Activated CD8-positive, alpha-beta memory T cell treated with anti-CD3 and anti-CD28 coated beads for 1 hour (primary cell): ENCODE measurements at places on chromosomes 5 and 9.

DNA sequence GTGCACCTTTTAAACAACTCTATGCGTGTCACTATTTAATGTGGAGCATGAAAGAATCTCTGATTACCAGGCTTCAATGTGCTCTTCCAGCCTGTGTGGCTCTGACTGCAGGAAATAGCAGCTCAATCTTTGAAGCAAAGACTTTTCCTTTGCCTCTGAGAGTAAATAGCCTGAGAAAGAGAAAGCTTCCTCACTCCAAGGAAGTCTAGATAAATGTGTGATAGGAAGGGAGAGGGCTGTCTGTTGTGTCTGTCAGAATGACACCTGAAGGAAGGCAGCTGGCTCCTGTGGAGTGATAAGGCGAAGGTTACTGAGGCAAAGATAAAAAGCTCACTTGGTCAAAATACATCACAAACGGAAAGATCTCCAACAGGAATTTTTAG lies 205.3 kb upstream of the HAPLN1 start:
- DNase-seq = no peak

GRCh38 chr5:180401229-180401907 lies 48.2 kb upstream of the GFPT2 start:
- DNase-seq = no peak

DNA sequence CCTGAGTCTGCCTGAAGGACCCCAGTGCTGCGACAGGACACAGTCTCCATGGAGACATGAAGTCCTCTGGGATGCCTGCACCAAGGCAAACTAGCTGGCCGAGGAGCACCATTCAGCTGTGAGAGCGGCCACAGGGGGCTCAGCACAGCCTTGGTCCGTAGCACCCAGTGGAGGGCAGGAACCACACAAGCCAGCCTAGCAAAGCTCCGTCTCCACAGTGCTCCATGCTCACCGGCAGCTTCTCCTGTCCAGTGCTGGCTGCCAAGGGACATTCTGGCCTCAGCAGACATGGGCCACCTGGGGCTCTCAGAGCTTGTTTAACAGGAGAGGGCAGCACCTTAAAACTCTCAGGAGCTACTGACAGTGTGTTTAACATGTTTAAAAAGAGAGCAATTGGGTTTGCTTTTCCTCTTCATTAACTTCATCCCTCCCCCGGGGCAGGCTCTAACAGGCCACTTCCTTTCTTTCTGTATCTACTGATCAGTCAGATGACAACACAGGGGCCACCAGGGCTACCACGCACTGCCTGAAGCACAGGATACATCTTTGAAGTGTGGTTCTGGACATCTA lies 57.0 kb downstream of the SECISBP2 start:
- DNase-seq = no peak

GRCh38 chr5:158120760-158121159 lies 261.8 kb upstream of the CLINT1 start:
- no peak for DNase-seq

DNA sequence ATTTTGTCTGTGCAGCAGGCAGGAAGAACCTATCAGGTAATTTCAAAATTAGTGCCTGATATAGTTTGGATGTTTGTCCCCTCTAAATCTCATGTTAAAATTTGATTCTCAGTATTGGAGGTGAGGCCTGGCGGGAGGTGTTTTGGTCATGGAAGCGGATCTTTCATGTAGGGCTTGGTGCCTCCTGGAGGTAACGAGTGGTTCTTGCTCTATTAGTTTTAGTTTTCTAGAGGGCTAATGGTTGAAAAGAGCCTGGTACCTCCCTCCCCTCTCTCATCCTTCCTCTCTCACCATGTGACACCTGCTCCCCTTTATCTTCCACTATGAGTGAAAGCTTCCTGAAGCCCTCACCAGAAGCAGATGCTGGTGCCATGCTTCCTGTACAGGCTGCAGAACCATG lies 106.3 kb downstream of the DRD1 start:
- DNase-seq = no peak

DNA sequence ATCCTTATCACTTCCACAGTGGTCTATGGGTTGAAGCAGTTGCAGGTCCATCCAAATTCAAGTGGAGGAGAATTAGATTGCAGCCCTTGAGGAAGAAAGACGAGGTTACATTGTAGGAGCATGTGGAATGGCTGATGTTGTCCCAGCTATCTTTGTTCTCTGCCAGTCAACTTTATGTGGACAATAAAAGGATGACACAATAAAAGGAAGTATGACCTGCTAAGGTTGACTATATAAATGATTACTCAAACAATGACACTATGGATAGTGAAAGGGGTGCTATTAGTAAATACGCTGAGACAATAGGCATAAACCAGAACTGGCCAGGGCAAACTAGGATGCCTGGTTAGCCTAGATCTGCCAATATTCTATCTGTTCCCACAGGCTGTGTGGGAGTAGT lies 12.8 kb upstream of the ZNF618 start:
- DNase-seq = no peak

DNA sequence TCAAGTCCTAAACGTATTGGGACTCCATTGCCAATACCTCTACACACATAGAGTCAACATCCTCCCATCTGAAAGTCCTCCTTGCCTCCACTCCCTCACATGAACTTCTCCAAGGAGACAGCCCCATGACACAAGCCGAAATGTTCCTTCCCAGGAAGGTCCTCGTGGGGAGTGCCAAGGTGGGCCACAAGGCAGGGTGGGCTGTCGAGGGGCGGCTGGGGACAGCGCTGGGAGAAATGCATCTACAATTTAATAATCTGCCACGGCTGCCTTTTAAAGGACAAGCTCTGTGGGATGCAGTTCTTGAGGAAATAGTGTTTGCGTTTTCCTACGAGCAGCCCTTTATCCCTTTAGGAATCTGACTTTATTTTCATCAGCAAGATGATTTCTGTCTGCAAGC lies 138.7 kb downstream of the GABBR2 start:
- no peak for DNase-seq

DNA sequence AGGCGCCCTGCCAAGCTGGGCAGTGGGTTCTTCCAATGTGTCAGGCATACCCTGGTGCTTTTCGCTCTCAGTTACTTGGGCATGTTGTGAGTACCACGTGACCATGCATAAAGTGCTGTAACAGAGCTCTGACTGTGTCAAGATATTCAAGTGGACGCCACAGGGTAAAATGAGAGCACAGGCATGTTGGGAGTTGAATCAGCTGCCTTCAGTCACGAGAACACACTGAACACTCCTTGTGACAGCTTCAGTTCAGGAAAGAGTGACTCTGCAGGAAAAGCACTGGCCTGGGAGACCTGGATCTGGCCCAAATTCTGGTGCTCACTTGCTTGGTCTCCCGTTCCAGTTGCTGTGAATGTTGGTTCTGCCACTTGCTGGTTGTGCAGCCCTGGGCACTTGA lies 5.1 kb downstream of the MLANA start:
- DNase-seq = no peak

GRCh38 chr9:137149942-137150616 lies 11.1 kb downstream of the GRIN1 start:
- no peak for DNase-seq
